ENCODE measurements at places on chromosomes 5 and 9.

DNA sequence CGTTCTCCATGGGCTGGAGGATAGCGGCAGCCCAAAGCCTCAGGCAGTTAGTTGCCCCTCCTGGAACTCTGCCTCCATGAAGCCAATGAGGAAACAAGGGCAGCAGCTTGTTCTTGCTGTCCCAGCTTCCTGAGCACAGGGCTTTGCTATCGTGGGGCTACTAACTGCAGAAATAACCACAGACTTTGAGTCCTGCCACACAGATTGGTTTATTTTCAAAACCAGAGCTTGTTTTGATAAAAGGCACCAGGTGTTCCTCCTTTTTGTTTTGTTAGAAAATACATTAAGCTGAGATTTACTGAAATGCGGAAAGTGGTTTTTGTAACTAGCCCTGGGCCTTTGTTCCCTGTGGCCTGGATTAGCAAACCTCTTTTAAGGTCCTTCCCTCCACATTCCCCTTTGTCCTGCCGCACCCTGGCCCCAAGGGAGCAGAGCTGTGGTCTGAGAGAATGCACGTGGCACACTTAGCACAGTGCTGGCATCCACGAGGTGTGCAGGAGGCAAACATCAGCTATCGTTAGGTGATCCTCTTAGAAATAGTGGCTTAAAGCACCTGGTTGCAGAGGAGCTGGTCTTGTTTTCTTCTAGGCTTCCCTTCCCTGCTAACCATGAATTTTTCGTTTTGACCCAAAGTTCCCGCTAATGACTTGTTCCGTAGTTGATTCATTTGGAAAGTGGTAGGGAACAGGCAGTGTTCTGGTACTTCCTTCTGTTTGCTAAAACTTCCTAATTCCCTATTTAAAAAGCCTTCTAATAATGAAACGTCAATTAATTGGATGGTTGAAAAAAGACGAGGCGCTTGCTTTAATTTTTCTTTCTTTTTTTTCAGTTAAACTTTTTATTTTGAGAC, 21.5 kb downstream of the MVB12B start:
- DNase-seq = no peak

- no peak for DNase-seq
Measured at GRCh38 chr9:4662989-4663792, 1.1 kb downstream of the PLPP6 start.

GRCh38 chr9:113298924-113299770, 4.0 kb downstream of the RNF183 start:
- no peak for DNase-seq

- DNase-seq = no peak
Measured at GRCh38 chr5:135444360-135444759, 2.8 kb downstream of the DCANP1 start.

DNA sequence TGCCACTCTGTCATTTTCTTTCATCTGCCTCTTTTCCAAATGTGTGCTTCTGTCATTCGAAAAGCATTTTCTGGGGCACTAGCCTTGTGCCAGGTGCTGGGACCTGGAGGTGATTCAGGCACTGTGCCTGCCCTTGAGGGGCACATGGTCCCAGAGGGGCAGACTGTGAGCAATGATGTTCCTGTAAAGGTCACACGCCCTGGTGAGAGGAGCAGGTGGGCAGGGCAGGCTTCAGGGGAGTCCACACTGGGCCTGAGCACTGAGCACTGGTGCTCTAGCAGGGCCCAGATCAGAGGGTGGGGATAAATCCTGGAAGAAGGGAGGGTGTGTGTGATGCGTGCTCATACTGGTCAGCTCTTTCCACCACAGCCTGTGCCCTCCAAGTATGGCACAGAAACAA, 77.8 kb downstream of the COL15A1 start:
- DNase-seq = no peak

Measured in stimulated activated CD4-positive, alpha-beta T cell treated with anti-CD3 and anti-CD28 coated beads, TNF-alpha, amount 100 ng/mL, for 24 hours (primary cell).